A549 (cell line): ENCODE measurements at places on chromosomes 13 and 19.
A peak's percentile ranks its signal among the peaks of the same experiment; 100 is the strongest.

GRCh38 chr19:46733690-46734292, 12.1 kb upstream of the FKRP start:
- DNase-seq, result no peak

- DNase-seq, result no peak
These were observed 3.9 kb downstream of the OCEL1 start for GRCh38 chr19:17229890-17230289.

DNA sequence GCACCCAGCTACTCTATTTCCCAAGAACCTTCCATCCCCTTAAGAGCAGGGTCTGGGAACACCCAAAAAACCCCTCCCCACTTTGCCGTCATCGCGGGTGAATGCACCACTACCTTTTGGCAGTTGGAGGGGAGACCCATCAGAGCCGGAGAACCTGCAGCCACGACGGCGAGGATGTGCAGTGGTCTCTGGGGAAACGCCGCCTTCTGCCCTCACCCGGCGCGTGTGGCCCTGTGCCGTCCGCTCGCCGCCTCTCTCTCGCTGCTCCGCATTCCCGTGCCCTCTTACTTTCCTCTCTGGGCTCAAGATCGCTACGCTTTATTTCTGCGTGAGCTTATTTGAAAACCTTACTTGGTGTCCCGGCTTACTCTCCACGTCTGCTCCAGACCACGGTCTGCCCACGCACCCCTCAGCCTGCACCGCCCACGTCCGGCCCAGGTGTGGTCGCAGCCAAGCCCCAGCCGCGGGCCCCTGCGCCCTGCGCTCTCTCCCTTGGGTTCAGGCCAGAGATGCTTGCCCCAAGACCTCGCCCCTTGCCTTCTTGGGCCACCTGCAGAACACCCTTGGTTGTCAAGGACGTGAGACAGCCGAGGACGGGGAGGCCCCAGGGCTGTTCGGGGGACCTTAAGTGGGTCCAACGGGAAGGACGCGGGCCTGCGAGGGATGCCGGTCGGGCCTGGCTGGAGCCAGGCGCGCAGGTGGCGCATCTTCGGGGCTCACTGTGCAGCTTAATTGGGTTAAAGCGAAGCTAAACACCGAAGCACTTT, 2.0 kb upstream of the MAB21L1 start:
- DNase-seq, result no peak

DNA sequence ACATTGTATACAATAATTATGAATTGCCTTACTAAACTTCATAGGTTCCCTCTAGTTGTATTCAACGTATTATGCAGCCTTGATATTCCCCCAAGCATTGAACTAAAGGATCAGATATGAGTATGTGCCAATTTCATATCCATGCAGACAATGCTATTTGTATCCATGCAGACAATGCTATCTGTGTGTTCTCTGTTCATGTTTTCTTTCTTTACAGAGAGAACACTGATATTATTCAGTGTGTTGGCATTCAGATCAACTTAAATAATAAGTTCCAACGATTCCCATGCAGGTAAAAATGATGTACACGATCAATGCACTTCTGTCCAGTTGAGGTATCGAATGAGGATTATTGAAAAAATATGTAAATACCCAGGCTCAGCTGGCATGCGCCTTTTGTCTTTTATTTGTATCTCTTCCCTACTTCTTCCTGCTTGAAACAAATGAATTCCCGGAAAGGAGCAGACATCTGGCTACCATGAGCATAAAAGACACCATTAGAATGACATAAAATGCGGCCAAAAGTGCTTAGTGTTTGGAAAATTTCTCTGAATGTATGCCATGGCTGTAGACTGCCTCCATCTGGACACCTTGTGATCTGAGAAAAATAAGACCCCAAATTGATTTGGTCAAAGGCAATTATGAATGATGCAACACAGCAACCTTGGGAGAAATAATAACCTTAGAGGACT, 731.5 kb downstream of the SLITRK1 start:
- no peak for DNase-seq

- no peak for DNase-seq
These were observed 13.7 kb downstream of the LILRA1 start for GRCh38 chr19:54606891-54607784.

- DNase-seq, result no peak
These were observed 451.1 kb downstream of the FOXO1 start for GRCh38 chr13:40215311-40215710.

- DNase-seq, result no peak
These were observed 2.7 kb downstream of the LILRA4 start for GRCh38 chr19:54335979-54336892.

GRCh38 chr19:19670070-19670551, 1.5 kb downstream of the ZNF101 start:
- no peak for DNase-seq

- peak; percentile 98 for DNase-seq
These were observed 6.5 kb downstream of the MED29 start for GRCh38 chr19:39397360-39398296.

GRCh38 chr19:7923295-7924191, 2.4 kb downstream of the CTXN1 start:
- DNase-seq, result no peak

DNA sequence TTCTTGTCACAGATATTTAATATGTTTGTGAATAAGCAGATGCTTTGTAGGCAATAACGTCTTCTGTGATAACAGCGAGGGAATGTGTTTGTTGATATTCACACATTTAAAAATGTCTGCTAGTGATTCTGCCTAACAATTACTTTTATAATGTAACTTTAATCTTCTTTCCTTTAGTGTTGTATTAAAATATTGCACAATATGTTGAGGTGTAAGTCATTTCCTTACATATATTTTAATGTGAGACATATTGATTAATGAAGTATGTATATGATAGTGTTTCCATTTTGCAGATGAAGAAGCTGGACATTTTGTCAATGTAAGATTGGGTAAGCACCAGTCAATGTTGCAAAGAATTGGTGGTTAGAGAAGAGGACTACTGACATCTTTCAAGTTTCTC, 324.4 kb downstream of the SLITRK1 start:
- no peak for DNase-seq

DNA sequence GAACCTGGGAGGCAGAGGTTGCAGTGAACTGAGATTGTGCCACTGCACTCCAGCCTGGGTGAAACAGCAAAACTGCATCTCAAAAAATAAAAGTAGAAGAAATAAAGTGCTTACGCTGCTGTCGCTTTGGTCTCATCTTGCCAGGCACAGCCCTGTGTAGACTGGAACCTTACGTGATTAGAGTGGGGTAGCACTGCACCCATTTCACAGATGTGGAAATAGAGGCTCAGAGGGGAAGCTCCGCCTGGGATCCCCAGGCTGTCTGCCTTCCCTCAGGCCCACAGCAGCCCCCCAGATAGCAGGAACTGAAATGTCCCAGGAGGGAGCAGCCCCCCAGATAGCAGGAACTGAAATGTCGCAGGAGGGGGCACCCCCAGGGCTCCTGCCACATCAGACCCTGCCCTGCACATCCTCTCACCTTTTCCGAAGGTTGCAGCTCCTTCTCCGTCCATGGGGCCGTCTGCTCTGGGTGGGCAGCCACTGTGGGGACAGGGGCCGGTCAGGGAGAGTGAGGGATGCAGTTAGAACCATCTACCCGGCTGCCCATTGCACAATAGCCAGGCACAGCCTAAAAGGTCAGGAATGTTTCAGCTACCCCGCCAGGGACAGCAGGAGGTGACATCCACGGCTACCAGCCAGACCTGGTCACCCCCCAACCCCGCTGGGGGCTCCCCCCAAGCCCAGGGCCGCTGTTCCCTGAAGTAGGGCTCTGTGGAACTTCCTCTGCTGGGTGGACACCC, 1.9 kb downstream of the PLIN4 start:
- no peak for DNase-seq

GRCh38 chr13:78979349-78979748, 320.4 kb upstream of the OBI1 start:
- DNase-seq, result no peak

- DNase-seq, result no peak
These were observed 418.2 kb downstream of the KLF12 start for GRCh38 chr13:73715911-73716510.

DNA sequence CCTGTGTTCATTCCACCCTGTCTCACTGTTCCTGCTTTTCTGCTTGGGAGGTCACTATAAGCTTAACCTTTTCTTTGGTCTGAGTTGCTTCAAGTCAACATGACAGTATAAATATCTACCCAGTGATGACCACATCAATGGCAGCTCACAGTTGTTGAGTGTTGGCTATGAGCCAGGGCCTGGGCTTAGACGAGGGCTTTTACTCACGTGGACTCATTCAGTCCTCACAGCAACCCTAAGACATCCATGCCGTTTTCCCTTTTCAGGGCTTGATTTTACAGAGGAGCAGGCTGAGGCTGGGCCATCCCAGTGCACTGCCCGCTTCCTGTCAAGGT, 10.2 kb upstream of the CCDC97 start:
- no peak for DNase-seq

DNA sequence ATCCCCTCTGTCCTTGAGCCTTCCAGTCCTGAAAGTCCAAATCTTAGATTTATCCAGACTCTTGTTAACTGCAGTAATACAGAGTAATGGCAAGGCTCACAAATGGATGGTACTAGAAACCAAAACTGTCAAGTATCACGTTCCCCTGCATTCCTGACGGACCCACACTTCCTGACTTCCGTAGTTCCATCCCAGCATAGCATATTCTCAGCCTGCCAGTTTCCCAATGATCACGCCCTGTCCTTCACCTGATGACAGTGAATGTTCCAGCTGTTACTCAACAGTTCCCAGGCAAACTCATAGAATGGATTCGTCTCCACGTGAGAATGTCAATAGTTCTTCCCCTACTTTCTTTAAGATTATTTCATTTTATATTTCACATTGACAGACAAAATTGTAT, 33.6 kb downstream of the SLC7A1 start:
- DNase-seq, result no peak

- DNase-seq, result no peak
These were observed 982.4 kb upstream of the MIR17HG start for GRCh38 chr13:90365130-90365529.

DNA sequence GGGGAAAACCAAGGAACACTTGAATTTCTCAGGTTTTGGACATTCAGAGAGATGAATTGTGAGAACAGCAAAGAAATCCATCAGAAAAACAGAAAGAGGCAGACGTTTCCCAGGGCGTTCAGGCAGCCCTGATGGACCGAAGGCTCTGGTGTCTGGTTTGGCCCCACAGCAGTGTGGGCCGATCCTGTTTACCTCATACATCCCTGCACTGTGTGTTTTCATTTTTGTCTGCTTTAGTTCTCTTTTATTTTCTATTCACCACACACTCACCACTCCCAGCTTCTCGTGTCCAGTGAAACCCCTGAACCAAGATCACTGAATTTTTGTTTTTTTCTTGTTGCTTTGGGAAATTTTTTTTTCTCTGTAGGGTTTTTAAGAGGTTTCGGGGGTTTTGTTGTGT, 11.9 kb upstream of the WDR18 start:
- no peak for DNase-seq

GRCh38 chr19:6963937-6964336, 57.3 kb downstream of the MBD3L2B start:
- no peak for DNase-seq

DNA sequence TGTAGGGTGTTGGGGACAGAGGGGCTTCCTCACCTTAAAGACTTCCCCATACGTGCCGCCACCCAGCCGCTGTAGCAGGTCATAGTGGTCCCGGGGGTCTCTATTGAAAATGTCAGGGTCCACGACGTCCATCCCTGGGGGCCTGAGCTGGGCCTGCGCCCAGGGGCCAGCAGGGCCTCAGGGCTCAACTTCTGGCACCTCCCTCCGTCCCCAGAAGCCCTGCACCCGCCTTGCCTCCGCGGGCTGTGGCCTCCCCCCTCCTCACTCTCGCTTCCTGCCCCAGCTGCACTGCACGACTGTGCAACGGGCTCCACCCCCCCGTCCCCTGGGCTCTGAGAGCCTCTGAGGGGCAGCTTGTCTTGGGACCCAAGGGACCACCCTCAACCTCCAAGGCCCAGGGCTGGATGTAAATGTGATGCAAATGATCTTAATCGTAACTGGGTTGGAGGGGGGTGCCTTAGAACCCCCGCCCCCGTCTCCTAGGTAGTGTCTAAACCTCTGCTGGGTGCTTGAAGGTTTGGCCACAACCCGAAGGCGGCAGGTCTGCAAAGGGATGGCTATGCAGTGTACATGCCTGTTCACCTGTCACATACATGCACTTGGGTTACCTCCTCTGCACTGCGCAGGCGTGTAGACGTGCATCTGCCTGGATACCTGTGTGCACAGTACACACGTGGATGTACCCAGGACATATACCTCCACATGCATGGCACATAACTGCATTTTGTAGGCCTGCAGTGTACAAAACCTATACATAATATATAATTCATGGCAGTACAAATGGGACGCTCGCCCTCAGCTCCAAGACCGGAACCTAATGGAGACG, at the start of gene MAP4K1:
MAP4K1 (minus strand) TSS at position 190 of the 826 bp plus-strand sequence; CDS start at position 132, 58 bp downstream.
- no peak for DNase-seq

GRCh38 chr19:48835734-48836088, 580 bp downstream of the HSD17B14 start:
- peak; percentile 94 for DNase-seq

DNA sequence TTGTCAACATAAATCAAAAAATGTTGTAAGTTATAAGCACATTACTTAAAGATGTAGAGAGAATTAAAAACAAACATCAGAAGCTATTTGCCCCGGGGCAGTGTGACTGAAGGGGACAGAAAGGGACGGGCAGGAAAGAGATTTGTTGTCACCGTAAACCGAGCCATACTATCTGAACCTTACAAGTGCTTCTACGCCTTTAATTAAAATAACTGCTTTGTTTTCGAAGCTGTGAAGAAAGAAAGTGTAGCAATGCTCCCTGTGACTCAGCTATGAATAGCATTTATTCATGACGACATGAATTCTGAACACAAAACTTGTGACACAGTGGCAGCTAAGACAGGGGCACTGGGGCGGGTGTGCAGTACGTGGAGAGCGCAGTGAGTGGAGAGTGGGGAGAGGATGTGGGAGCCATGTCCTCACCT, 30.0 kb downstream of the ZNF787 start:
- peak; percentile 33 for DNase-seq

GRCh38 chr19:45069056-45069455, 7.2 kb downstream of the ZNF296 start:
- peak; percentile 74 for DNase-seq

DNA sequence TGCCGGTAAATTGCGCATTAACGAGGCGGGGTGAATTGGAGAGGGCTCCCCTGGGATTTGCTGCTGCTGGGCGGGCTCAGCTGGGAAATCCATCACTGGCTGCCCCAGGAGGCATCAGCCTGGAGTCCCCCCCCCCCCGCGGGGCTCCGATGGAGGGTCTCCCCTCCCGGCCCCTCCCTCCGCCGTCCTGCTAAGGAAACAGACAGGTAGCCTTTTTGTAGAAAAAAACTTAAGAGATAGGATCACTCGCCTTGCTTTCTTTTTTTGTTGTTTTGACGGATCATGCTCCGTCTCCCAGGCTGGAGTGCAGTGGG, 6.8 kb downstream of the TLE6 start:
- DNase-seq, result no peak

DNA sequence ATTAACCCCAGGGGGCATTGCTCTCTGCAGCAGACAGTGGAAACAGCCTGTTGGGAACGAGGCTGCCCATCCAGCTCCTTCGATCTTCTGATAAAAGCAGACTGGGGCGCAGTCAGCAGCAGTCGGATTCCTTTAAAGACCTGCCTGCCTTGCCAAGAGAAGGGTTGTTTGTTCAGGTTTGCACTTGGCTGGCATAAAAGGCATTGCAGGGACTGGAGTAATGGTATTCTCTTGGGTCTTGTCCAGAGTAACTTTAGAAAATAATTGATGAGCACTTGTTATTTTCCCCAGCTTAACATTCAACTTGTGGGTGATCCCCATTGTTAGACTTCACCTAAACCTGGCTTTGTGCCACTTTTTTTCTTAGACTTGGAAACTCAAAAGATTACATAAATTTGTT, 67.3 kb upstream of the SLC10A2 start:
- no peak for DNase-seq

- no peak for DNase-seq
These were observed 42.7 kb downstream of the UNC13A start for GRCh38 chr19:17645339-17645963.

- no peak for DNase-seq
These were observed at the start of gene ZNF610 for GRCh38 chr19:52336117-52336790. Gene ZNF610 (plus strand): TSS chr19:52336243. CDS start chr19:52349173, 12,930 bp downstream.
